Stimulated activated CD8-positive, alpha-beta memory T cell treated with anti-CD3 and anti-CD28 coated beads, Interleukin-4, amount 100 ng/mL, for 1 hour (primary cell): ENCODE measurements at places on chromosomes 6 and 20.

- DNase-seq, result no peak
These were observed 50.6 kb upstream of the NELFCD start for GRCh38 chr20:58930496-58930895.

DNA sequence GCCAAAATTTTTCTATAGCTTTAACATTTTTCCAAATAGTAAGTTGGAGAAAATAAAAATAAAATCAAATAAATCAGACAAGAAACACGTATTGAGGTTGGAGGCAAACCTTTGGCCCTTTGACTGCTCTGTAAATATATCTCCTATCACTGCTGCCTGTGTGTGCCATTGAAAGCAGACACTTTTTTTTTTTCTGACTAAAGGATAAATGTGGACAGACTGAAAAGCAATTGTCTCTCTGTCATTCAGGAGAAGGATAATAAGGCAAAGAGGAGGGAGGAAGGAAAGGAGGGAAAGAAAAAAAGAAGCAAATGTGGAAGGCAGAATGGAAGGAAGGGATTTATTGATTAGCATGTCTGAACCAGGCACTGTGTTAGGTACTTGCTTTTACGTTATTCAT is 85.2 kb upstream of the SULF2 start:
- no peak for DNase-seq

DNA sequence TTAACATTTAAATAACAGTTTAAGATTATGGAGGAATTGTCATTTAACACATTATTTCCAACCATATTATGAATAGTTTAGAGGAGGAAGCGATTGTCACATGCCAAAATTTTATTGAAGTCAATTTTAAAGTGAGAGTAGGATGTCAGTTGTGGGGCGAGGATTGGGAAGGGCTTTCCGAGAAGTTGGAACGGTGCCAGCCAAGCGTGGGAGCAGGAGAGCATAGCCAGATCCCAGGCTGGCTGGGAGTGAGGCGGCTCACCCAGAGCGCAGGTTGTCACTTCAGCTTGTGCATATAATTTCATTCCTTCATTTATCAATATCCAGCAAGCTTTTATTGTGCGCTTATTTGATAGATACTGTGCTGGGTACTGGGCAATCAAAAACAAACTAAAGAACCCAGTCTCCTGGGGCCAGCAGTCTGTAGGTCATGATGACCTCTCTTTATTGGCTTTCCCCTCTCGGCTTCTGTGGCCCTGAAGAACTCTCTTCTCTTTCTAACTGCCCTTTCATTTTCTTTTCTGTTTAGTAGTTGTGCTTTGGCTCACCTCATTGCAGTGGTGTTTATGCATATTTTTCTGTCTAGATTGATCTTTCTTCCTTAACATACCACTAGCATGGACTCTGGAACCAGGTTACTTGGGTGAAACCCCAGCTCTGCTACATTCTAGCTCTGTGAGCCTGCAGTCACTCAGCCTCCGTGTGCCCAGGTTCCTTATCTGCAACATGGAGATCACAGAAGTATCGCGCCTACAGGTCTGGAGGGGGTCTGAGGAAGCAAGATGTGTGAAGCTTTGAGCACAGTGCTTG is 6.4 kb downstream of the CEP43 start:
- no peak for DNase-seq

DNA sequence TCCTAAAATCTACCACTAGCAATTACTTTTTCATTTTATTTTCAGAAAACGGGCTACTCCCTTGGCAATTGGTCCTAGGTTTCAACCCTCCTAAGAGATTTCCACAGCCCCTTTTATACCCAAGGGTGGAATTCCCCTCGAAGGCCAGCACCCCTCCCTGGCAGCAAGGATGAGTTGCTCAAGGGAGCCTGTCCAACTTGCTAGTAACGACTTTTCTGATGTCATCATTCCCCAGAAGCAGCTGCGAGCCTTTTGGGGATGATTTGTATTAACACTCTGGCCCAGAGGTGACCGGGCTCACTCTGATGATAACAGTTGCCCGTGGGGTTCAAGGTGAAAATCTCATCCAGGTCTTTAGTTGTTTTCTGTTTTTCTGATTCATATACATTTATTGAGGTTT is 30.7 kb upstream of the NAA20 start:
- no peak for DNase-seq

DNA sequence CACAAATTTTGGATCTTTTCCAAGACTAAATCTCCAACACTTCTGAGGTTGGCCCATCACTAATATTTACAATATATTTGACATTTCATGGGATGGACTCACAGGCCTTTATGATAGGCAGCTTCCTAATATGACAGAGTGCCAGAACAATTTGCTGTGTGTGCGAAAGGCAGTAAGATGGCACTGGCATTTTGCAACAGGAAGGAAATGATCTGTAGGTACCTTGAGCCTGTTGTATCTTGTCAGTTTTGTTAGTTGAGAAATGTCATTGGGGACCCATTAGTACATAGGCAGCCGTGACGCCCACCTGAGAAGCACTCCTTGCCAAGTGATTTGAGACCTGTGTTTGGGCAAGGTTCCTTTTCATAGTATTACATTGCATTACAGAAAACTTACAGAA is 153.4 kb upstream of the HEY2 start:
- DNase-seq, result no peak

GRCh38 chr6:41040101-41040939 is 1.3 kb upstream of the UNC5CL start:
- no peak for DNase-seq

DNA sequence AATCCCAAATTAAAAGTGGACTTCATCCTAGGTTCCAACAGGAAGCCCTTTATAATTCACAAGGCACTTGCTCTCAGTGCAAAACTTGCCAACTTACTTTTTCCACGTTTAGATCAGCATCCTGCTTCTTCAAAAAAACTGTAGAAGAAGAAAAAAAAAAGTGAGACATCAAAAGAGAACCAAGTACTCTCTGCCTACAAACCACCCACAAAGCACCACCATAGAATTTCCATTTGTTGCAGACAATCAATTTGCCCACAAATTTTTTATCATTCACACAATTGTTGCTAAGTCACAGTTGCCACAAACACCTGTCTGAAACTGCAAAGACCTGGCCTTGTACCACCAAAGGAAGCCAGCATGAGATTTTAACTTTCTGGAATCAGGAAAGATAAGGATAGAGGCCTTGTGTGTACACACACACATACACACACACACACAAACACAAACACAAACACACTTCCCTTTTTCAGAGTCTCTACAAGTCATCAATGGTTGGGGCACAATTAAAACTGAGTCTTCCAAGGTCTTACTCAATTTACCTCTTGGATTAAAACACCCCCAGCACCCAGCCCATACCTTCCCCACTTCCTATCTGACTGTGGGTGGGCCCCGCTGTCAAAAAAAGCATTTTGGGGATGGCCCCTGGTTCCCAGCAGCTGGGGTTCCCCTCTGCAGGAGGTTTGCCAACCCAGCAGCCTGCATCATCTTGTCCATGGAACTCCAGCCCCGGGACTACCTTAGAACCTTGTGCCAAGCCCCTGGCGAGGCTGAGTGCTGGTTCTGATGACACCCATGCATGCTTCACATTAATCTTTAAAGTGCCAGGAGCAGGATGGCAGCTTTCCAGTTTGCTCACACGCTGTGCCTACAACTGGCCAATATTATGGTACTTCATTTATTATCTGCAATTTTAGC is 26.5 kb downstream of the FYN start:
- no peak for DNase-seq

DNA sequence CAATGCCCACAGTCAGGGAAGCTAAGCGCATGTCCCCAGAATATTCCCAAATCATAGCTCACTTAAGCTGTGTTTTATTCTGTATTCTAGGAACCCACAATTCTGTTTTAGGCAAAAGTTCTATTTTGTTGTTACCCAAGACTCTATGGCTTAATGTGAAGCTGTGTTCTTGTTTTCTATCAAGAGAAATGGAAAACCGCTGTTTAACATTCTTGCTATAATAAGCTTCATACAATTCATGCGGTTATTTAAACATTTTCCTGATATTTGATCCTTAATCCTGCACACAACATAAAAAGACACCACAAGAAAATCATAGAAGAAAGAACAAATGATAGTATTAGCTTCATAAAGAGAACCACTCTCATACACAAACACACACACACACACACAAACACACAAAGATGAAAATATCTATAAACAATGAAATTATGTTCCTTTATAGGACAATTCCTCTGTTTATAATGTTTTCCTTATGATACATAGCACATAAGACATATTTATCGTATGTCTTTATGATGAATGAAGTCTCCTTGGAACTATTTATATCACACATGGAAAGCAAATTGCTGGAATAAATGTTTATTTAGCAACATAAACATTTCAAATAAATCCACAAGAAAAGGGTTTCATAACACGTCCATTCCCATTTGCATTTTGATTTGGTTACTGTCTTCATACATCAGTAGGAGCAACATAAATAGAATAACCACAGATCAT is 16.4 kb upstream of the COL21A1 start:
- no peak for DNase-seq

DNA sequence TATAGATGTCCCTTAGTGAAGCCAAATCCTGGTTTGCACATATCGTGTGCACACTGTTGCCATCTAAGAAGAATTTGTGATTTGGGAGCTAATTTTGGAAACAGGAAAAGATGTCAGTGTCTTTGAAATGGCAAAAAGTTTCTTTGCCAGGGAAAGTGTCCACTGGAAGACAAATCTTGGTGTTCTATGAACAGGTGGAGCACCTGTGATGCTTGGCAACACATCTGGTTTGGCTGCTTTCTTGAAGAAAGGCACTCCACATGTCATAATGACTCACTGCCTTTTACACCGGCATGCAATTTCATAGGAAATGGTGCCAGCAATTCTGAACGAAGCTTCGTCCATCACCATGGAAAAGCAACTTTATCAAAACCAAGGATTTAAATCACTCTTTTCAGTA is 1040.0 kb upstream of the MAP3K7 start:
- no peak for DNase-seq

GRCh38 chr6:2307799-2308198 is 62.4 kb upstream of the GMDS start:
- DNase-seq, result no peak

DNA sequence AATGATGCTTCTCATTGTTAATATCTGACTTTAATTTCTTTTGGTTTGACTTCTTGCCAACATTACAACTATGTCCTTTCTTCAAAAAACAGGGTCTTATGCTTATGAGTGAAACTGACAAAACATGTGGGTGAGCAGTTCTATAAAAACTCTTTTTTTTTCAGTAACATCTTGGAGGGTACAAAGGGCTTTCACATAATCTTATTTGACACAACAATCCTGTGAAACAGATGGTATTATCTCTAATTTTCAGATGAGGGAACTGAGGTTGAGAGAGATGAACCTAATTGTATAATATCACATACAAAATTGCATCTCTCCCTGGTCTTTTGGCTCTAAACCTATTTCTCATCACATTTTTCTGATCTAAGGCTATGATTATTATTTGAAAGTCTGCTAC is 38.3 kb downstream of the MAPK14 start:
- DNase-seq, result no peak

DNA sequence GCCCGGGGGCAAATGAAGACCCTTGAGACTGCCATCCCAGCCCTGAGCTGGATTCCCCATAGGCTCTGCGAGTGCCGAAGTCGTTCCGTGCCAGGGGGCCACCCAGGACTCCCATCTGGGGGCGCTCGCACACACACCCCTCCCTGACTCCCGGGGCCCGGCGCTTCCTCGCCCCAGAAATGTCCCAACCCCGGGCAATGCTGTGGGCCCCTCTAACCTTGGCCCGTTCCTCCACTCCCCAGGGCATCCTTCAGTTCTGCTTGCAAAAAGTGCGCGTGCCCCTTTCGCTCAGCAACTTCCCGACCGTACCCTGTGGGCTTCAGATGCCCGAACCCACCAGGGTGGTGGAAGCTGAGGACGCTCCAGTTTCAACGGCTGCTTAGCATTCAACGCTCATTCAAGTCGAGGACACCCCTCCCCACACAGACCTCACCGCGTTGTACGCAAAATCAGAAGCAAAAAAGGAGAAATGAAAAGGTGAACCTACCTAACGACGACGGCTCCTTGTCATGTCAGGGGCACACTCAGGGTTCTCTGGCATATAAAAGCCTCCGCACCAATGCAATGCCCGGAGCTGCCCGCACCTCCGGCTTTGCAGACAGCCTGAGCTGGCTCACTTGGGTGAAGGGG is 25.3 kb downstream of the RIPOR2 start:
- no peak for DNase-seq
